AG04450 (cell line): ENCODE measurements at places on chromosomes 13 and 19. TPM values are rescaled to one million over a fixed set of nuclear protein-coding genes. Genes with fewer than 3 reads are reported as not detected.
A peak's percentile ranks its signal among the peaks of the same experiment; 100 is the strongest.

GRCh38 chr19:36421749-36422481 is 3.5 kb upstream of the ZFP82 start:
- DNase-seq = no peak

DNA sequence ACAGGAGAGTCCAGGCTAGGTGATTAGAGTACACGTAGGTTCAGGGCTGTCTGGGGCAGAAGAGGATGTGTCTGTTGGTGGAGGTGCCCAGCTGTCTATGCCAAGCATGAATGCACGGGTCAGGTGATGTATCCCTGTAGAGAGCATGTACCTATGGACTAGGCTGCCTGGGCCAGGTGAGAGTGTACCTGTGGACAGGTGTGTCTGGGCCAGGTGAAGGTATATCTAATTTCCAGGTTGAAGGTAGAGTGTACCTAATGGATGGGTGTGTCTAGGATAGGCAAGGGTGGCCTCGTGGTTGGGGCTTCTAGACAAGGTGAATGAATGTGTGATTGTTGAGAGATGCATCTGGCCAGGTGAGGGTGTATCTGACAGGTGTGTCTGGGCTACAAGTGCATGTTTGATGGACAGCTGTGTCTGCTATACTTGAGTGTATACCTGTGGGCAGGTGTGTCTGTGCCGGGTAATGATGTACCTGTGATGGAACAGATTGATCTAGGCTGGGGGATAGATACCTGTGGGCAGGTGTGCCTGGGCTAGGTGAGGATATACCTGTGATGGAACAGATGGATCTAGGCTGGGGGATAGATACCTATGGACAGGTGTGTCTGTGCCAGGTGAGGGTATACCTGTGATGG is 15.5 kb upstream of the ZNF414 start:
- DNase-seq = no peak

DNA sequence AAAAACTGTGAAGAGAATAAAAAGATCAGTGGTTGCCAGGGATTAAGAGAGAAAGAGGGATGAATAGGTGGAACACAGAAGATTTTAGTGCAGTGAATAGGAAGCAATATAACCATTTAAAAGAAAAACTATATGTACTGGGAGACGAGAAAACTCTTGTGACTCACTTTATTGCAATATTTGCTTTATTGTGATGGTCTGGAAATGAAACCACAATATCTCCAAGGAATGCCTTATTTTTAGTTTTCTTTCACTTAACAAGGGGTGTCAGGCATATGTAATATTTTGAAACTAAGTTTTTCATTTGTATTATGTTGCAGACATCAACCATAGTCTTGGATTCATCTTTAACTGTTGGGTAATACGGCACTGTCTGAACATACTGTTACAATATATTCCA is 1308.2 kb downstream of the PCDH9 start:
- DNase-seq = no peak

- DNase-seq = no peak
Measured at GRCh38 chr19:40627486-40628279, 26.5 kb downstream of the LTBP4 start.

GRCh38 chr19:28710278-28710677 is 502.7 kb downstream of the UQCRFS1 start:
- peak; percentile 20 for DNase-seq

Gene FGF21
- not detected in 2 replicates for polyA plus RNA-seq
